Non-pigmented ciliary epithelial cell (primary cell): ENCODE measurements at places on chromosomes 3 and 15.

DNA sequence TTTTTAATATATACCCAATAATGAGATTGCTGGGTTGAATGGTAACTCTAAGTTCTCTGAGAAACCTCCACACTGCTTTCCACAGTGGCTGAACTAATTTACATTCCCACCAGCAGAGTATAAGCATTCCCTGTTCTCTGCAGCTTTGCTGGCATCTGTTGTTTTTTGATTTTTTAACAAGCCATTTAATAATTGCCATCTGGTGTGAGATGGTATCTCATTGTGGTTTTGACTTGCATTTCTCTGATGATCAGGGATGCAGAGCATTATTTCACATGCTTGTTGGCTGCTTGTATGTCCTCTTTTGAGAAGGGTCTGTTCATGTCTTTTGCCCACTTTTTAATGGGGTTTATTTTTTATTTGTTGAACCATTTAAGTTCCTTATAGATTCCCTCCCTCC, 75.0 kb upstream of the EPHB3 start:
- no peak for DNase-seq

DNA sequence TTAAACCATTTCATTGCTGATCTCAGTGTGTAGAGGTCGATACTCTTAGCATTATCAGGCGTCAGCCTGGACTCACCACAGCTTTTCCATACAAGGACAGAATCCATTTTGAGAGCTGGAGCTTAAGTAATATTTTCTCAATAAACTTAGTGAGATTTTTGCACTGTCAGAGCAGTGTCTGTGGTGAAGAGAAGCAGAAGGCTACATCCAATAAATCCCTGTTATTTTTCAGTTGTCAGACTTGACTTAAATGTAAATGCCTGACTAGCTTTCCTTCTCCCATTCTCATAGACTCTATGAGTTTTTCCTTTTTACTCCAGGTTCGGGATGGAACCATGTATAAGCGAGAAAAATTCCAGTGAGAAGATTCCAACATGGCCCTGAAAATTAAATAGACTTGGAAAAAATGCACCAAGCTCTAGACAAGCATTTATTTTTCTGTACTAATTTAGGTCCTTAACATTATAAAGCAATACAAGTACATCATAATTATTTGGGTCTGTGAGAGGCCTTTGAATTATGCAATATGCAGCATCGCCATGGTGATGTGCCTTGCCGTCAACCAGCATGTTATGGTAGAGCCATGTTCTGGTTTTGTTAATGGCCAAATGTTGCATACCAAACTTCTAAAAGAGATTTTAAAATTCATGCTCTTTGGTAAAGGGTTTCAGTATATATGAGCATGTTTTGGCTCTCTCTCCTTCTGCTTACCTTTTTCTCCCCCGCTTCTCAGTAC, 62.0 kb downstream of the RARB start:
- DNase-seq: no peak

DNA sequence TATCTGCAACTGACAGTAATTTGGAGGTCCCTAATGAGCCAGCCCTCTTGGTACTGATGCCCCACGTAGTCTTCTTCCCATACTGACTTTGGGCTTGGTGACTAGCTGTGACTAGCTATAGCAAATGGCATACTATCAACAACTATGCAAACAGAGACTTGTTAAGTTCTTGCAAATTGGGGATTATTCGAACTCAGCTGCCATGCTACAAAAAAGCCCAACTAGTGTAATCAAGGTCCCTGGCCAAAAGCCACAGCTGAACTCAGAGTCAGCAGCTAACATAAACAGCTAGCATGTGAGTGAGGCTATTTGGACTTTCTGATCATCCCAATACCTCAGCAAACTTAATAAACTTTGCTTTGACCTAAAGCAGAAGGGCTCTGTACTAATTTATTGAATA, 121.2 kb upstream of the PLXND1 start:
- no peak for DNase-seq

- no peak for DNase-seq
These were observed 6.0 kb downstream of the LINS1 start for GRCh38 chr15:100595964-100596363.

DNA sequence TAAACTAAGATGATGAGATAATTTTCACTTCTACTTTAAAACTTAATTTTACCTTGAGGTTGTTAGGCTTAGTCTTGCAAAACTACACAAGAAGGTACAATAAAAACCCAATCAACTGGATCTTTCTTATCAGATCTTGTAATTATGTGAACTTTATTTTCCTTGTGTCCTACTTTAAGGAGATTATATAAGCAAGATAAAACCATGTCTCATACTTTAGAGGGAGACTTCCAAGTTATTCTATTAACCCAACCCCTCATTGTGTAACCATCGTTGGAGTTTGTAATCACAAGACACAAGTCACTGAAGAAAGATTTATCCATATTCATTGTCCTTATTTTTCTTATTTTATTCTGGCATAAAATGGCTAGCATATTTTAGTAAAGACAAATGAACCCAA, 165.6 kb downstream of the SERPINI1 start:
- no peak for DNase-seq

DNA sequence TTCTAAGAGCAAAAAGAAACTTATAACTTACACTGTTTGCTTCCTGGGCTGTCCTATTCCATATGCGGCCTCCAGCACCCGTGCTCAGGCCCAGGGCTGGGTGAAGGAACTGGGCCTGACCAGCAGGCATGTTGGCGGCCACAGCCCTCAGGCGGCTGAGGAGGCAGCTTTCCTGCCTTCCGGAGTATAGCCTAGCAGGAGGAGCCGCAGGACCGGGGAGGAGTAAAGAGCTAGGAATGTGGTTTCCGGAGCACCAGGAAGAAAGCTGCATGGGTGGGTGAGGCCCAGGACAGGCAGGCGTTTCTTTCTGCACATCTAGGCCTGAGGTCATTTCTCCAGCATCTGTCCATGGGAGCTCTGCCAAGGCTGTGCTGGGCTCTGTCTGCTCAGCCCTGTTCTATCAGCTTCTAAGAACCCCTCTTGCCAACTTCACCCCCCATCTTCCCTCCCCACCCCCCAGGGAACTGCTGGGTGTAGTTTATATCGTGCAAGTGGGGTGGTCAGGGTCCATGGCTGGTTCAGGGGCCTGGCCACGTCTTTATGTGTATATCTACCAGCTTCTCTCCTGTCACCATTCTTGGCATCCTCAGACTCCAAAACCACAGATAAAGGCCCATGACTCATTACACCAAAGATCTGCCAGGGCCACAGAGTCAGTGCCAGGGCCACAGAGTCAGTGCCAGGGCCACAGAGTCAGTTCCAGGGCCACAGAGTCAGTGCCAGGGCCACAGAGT, 7.8 kb upstream of the KIF7 start:
- DNase-seq: peak; percentile 68

DNA sequence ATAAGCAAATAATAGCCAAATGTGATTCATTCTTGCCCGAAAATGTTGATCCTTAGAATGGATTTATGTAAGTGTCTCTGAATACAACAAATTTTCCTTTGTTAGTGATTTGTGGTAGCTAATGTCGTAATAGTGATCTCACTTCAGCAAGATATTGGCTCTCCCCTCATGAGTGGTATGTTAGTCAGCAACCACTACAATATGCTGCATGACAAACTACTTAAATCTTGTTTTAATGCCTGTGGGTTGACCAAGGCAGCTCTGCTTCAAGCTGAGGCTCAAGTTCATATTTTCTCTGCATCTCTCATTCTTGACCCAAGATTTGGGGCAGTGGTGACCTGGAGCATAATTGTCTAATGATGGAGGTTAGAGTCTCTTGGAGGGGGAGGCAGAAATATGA, 49.8 kb upstream of the GALNT15 start:
- DNase-seq: peak; percentile 97

DNA sequence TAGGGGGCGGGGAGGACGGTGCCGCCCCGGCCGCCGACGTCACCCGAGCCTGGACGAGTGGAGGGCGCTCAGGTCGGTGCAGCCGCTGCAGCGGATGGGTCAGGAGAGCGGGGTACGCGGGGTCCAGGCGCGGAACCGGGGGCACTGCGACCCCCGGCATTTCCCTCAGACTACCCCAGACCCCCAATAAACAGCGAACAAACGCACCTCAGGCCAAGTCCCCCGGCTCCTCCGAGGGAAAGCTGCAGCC, 78.9 kb downstream of the IQSEC1 start:
- no peak for DNase-seq

- no peak for DNase-seq
These were observed 135.4 kb upstream of the MB21D2 start for GRCh38 chr3:193053046-193053435.

DNA sequence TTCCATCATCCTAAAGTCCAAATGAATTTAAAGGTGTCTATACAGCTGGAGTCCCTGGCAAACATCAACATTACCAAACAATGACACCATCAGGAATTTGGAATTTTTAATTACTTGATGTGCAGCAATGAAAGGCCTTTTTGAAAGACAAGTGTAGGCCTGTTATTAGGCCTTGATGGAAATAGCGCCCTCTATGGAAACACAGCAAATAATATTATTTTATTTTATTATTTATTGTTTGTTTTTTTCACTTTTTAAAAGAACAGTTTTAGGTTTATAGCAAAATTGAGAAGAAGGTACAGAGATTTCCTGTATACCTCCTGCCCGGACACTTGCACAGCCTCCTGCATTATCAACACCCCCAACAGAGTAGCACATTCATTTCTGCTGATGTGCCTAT, 18.1 kb upstream of the OR5AC2 start:
- DNase-seq: no peak

- DNase-seq: no peak
These were observed 1010.0 kb downstream of the SQOR start for GRCh38 chr15:46644501-46645481.
